ENCODE measurements at places on chromosomes 5 and 9.

- DNase-seq = no peak
Measured at GRCh38 chr9:82572146-82572545, 490.8 kb downstream of the RASEF start.

GRCh38 chr9:18368206-18368605, 105.7 kb upstream of the ADAMTSL1 start:
- DNase-seq = no peak

GRCh38 chr5:84299959-84300358, 84.7 kb downstream of the EDIL3 start:
- DNase-seq = no peak

- no peak for DNase-seq
Measured at GRCh38 chr9:111952559-111952958, 55.9 kb downstream of the UGCG start.

GRCh38 chr9:32957358-32957757, 44.1 kb downstream of the APTX start:
- no peak for DNase-seq

DNA sequence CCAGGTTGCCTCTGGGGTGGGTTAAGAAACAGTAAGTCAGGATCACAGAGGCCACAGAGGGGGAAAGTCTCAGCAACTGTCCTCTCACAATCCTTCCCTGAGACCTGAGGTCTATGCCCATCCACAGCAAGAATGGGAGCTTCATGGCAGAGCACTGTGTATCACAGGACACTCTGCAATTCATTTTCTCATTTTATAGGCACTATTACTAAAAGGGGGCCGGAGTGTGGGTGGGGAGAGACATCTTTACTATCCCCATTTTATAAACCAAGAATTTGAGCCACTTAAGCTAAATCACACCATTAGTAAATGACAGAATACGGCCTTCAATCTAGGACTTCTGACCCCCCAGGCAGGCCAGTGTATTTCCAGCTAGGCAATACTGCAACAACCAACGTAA, 79.9 kb downstream of the LHFPL2 start:
- no peak for DNase-seq

- no peak for DNase-seq
Measured at GRCh38 chr5:178413988-178414387, 176.2 kb downstream of the COL23A1 start.

DNA sequence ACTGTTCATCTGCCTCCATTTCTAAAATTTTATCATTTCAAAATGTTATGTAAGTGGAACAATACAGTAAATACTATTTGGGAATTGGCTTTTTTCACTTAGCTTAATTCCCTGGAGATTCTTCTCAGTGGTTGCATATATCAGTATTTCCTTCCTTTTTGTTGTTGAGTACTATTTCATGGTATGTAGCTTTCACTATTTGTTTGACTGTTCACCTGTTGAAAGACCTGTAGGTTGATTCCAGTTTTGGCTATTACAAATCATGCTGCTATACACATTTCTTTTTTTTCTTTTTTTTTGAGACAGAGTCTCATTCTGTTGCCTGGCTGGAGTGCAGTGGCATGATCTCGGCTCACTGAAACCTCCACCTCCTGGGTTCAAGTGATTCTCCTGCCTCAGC, 33.0 kb upstream of the PWWP2A start:
- no peak for DNase-seq

DNA sequence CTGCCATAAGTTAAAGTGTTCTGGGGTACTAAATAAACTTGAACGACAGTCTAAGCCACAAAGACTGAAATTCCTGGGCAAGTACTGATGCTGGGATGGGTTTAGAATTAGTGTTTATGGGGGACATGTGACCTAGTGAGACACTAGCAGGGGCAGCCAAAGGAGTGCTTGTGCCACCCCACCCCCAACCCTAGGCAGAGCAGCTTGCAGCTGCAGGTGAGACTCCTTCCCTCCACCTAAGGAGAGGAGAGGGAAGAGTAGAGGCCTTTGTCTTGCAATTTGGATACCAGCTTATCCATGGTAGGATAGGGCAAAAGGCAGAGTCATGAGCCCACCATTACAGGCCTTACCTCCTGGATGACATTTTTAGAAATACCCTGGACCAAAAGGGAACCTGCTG, 28.7 kb upstream of the PDE4D start:
- DNase-seq = no peak

- DNase-seq = no peak
Measured at GRCh38 chr9:113687680-113688371, 188.3 kb upstream of the ZNF618 start.

All from amygdala (tissue), 56 donors.